ENCODE measurements at places on chromosomes 12 and 14.

GRCh38 chr12:54300732-54301427 is at the start of gene NFE2:
Gene NFE2, minus strand, starts transcription at chr12:54301015. Its CDS starts 5,767 bp downstream, at chr12:54295248.
- peak; percentile 87 for DNase-seq

GRCh38 chr12:116160231-116160630 is 117.3 kb downstream of the MED13L start:
- DNase-seq: no peak

DNA sequence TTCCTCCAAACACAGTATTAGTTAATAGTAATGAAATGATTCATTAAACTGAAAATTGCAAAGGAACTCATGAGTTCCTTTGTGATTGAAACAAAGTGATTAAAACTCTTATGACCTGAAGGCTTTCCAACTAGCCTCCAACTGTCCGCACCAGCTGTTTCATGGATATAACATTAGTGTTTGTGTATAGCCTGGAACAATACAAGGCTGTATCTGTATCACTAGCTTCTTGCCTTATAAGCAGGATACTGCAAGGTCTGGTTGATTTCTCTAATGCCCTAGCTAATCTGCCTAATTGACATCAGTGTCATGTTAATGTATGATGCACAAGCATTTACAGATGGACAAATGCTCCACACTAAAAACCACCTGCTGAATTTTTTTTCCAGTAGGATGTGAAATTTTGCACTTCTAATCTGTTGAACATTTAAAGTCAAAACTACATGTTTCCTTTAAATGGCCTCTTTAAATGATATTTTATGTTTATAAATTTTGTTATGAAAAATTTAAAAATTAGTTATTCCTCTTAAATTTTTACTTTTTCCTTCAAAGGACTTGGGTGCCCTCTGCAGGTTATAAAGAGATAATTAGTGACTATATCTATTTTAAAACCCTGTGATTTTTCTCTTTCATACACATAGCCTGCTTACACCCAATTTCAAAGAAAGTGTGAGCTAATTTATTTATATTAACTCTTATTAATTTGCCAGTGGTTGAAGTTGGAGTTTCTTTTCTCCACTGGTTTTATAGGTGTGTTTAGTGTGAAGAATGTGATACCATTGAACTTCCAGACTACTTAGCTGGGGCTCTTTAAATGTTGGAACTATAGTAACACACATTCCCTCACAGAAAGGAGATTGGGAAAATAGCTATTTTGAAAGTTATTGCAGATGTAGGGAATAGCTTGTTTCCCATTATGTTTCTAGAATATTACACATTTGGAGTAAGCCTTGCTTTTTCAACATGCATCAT is 25.4 kb downstream of the AP5M1 start:
- no peak for DNase-seq

DNA sequence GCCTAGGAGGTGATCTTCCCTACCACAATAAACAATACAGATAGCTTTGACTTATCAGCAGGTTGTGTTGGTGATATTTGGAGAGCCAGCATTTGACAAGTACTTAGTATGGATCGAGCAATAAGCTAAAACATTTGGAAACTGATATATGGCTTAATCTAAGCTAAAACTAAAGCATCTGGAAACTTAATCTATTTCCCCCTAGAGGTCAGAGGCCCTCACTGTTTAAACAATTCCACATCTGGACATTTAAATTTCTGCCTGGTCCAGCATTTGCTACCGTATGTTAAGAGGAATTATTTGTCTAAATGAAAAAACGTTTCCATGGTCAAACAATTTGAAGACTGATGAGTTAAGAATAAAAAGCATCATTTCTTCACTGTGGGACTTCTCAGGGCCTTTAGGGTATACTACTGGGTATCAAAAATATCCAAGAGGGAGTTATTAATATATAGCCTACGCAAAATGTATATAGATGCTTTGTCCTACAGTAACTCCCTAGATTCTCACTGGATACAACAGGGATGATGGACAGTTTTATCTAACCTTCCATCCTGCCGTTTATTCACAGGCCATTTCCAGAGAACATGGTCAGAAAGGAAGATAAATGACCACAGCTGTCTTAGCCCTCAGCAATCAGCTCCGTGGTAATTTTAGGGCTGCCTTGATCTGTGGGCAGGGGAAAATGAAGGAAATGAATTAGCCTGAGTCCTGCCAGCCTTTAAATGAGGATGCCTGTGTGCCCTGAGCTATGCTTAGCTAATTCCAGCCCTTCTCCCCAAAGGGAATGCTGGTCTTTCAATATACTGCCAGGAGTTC is 135.4 kb upstream of the NUDT4 start:
- no peak for DNase-seq

DNA sequence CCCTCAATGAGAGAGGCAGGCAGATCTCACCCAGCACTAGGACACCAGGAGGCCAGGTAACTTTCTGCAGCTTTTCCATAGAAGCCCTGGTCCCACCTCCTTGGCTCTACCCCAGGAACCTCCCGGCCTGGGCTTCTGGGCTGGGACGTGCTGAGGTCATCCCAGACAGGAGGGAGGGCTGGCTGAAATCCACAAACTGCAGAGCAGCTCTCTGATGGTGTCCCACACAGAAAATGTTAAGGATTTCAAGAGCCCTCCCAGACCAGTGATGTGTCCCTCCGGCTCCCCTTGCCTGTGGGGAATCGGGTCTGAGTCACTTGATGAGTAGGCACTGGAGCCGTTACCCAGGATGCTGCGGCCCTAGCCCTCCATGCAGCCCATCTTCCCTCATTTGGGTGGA is 124.1 kb downstream of the ESRRB start:
- DNase-seq: no peak

Measured in nephron progenitor cell (in vitro differentiated cells).